ENCODE measurements at places on chromosomes 5 and 9.
A peak's percentile ranks its signal among the peaks of the same experiment; 100 is the strongest.

DNA sequence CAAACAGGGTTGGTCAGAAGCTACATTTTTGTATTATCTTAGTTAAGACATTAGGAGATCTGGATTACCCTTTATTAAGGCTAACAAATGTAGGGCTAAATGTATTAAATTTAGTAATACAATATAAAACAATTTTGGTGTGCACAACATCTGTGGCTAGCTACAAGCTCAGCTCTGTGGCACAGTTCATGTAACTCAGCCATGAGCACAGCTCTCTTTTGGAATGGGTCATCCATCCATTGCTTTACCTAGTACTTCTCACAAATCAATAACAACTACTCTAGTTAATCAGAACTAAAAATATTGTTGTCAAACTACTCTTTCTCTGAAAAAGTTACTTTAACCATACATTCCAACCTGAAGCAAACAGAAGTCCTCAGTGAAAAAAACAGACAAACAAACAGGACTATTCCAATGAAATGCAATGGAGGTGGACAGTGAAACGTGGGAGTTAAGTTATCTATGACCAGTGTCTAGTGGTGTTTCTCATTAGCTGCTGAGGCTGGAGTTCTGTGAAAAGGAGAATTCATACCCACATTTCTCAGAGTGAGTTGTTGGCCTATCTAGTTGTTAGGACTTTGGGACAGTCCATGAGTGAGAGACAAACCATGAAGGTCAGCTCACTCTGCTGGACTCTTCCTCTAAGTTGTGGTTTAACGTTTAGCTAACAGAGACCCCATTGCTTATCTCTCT lies 55.1 kb downstream of the PIP5K1B start:
- DNase-seq: no peak

DNA sequence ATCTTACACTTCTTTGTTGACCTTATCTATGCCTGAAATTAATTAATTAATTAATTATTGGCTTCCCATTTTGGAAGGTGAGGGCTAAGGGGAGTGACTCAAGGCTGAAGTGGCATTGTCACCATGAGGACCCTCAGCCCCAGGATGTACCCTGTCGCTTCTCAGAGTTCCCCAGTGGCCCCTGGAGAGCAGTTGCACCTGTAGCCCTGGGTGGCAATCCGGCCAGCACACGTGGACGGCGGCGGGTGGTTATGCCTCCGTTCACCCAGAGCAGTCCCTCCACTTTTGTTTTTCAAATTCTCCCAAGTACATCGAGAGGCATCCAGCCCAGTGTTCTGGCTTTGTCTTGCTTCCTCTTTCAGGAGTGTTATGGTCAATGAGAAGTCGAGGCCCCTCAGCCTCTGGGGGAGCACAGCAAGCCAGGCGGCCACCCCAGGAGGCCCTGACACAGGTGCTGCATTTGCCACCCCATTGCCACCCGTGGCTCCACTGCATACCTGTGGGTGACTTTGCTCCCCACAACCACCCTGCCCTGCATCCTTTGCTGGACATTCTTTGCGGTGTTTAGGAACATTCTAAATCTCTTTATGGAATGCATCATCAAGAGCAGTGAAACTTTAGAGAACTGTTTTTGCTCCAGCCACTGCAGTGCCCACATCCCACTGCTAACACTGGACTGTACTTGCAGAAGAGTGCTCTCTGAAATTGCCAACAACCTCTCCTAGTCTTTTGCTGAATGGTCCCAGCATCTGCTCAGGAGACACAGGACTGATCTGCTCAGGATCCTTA lies 11.5 kb upstream of the IRX2 start:
- no peak for DNase-seq

DNA sequence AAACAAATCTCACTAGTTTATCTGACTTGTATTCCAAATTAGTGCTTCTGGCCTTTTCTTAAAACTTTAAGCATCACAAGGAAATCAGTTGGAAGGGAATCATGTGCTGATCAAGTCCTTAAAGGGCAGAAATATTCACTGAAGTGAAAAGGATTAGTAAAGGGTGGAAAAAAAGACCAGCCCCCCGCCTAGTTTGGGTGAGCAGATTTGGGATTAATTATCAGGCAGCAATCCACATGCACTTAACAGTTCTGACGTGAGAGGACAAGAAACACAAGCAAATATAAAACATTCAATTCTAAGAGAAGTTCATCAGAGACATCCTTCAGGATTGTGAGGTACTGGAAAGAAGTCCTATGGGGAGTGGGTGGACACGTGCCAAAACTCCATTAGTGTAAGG lies at the start of gene TYRP1:
Gene TYRP1 (plus strand): TSS at position 245 of the 400 bp plus-strand sequence. CDS start 612 bp downstream, outside the sequence.
- DNase-seq: no peak

- no peak for DNase-seq
These were observed 473.4 kb downstream of the NTRK2 start for GRCh38 chr9:85142968-85143367.

GRCh38 chr5:149151717-149152116 lies 10.4 kb downstream of the ABLIM3 start:
- DNase-seq: no peak

GRCh38 chr5:177232761-177233160 lies 70.8 kb downstream of the RAB24 start:
- DNase-seq: no peak

DNA sequence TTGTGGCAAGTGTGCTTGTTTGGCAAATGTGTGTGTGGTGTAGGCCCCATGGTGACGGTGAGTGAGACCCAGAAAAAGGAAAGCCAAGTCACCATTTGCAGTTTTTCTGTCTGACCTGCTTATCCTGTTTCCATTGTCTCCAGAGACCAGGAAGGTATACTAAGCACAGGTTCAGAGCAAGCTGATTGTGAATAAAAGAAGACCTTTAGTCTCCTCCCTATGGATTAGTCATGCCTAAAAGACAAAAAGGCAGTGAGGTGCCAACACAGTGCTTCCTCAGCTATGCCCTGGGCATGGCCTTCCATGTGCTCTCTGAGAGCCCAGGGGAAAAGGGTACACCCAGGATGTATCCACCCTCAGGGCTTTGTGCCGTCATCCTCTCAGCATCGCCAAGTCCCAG lies 49.2 kb upstream of the SHOC1 start:
- DNase-seq: no peak

DNA sequence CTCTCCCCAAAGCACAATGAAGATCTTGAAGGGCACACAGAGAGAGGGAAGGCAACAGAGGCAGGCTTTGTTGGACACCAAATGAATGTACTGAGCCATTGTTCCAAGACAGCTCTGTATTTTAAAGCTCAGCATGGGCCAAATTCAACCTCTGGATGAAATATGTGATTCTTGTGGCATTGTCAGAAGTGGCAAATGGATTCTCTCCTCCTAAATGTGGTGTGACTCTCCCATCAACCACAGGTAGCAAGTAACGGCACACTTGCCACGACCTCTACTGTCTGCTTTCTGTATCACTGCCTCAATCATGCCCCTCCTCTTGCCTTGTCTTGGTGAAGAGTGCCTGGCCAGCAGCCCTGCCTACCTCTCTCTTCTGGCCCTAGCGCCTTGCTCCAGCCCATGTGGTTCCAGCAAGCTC lies 6.1 kb upstream of the MOB3B start:
- no peak for DNase-seq

DNA sequence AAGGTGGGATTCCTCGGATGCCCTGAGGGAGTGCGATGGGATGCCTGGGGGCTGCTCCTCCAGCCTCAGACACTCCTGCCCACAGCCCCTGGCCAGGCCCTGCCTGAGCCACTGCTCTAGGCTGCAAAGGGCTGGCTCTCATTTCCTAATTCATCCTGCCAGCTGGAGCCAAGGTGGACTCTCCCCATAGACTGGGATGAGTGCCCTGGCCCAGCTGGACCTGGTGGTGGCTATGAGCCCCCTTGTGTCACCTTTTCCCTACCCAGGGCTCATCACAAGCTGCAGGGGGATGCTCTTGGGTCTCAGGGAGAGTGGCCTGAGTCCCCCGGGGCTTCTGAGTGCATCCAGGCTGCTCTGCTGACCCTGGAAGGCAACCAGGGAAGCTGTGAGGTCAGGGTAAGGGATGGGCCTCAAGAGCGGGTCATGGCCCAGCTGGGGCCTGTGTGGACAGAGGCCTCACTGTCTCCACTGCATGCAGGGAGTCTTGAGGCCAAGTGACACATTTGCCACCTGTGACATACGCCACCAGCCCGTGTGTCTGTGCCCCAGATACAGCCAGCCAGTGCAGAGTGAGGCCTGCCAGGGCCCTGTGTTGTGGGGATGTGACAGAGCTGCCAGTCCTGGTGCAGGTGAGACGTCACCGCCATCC lies 102.7 kb upstream of the IER5L start:
- peak; percentile 25 for DNase-seq

GRCh38 chr5:112681481-112681908 lies 56.2 kb upstream of the APC start:
- no peak for DNase-seq

- no peak for DNase-seq
These were observed 156.0 kb upstream of the MAST4 start for GRCh38 chr5:66440202-66440680.

DNA sequence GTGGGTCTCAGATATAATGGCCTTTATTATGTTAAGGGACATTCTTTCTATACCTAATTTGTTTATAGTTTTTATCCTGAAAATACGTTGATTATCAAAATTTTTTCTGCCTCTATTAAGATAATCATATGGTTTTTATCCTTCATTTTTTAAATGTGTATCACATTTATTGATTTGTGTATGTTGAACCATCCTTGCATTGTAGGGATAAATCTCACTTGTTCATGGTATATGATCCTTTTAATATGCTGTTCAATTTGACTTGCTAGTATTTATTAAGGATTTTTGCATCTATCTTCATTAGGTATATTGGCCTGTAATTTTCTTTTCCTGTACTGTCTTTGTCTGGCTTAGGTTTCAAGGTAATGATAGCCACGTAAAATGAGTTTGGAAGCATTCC lies 25.5 kb downstream of the PKD2L2 start:
- no peak for DNase-seq

- DNase-seq: no peak
These were observed 601 bp upstream of the FAF2 start for GRCh38 chr5:176447591-176447977.

DNA sequence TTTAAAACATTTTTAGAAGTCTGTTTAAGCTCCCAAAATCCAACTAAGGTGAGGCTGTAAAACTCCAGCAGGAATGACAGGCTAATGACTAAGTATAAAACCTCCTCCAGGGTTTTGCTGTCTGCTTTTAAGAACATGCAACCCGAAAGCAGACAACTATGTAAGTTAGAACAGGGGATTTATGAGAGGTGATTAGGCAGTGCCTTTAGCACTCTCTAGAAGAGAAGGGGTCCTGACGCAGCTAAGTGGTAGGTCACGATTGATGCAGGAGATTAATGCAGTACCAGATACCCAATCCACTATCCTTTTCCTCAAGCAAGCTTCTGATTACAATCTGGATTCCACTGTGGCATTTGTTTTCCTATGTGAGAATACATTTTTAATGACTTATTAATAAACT lies 25.9 kb downstream of the HOMER1 start:
- DNase-seq: no peak

DNA sequence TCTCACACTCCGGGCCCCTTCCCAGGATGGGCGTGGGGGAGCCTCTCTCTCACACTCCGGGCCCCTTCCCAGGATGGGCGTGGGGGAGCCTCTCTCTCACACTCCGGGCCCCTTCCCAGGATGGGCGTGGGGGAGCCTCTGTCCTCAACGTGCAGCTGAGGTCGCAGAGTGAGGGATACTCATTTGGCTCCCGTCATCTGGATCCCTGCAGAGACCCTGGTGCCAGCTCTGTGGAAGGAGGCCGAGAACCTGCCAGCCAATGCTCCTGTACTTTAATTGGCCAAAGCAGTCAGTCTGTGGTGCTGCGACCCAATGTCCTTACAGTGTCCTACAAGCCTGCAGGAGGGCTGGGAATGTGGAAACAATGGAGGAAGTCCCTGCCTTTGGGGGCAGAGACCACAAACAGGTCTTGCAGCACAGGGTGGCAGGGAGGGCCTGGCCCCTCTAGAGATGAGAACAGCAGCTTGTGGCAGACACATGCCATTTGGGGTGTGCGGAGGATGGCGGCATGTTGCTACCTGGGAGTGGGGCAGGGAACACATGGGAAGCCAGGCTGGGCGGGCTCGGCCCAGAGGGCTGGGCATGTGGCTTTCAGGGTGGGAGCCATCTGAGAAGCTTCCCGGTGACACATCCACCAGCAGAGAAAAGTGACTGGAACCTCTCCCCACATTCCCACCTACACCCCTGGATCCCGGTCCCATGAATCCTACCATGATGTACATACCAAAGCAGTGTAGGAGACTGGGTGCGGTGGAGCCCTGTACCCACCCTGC lies 13.6 kb upstream of the MRNIP start:
- DNase-seq: no peak

GRCh38 chr5:53360811-53361210 lies 119.6 kb upstream of the FST start:
- no peak for DNase-seq

DNA sequence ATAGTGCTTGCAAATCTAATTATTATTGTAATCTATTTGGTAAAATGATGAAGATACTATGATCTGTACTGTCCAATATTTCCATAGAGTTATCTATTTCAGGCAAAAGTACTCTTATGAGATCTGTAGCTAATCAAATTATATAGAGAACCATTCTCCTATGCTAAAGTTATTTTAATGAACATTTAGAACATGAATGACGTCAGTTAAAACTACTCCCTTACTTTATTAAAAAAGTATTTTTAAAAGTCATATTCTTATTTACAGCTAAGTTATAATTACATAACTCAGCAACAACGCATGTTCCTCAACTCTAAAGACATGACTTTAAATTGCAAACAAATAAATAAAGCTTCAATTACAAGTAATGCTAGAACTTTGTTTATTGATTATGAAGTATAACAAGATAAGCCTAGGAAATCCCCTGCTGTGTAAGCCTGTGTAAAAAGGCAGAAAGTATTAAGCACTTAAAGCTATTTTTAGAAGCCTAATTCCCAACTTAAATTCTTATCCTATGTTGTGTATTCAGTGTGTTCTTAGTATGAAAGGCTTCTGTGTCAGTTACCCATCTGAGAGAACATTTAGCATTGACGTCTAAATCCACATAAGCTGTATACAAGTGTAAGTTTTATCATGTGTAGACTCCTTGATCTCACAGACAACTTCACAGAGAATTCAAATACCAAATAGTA lies 285.7 kb downstream of the HCN1 start:
- DNase-seq: no peak

DNA sequence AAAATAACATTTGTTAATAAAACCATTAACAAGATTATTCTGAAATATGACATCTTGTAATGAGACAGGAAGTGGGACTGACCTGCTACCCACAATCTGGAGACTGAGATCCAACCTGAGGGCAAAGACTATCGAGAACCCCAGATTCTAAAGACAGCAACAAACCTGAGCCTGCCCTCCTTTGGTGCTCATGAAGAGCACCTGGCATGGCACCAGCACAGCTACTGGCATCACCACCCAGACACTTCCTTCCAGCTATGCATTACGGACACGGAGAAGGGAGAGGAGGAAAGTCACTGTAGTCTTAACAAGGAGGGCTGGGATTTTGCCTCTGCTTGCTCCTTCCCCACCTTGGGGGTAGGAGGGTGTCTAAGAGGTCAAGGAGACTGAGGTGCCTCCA lies 105.5 kb downstream of the AUH start:
- no peak for DNase-seq

DNA sequence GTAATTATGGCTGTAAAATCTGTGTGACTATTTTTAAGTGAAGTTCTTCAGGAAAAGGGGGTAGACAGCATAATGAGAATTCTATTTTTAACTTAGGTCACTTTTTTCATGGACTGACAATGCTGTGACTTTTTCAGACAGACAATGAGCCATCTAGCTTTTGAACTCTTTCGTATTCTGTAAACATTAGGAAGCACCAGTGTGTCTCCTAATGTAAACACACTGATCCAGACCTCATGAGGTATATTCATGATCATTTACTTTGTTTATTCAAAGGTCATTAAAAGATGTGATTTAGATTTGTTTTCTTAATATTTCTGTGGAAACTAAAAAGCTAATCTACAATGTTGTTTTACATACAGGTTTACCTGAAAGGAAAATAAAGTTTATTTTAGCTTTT lies 352.6 kb downstream of the ADGRV1 start:
- no peak for DNase-seq
